ENCODE measurements at places on chromosomes 7 and 10. TPM values are rescaled to one million over a fixed set of nuclear protein-coding genes. Genes with fewer than 3 reads are reported as not detected.

DNA sequence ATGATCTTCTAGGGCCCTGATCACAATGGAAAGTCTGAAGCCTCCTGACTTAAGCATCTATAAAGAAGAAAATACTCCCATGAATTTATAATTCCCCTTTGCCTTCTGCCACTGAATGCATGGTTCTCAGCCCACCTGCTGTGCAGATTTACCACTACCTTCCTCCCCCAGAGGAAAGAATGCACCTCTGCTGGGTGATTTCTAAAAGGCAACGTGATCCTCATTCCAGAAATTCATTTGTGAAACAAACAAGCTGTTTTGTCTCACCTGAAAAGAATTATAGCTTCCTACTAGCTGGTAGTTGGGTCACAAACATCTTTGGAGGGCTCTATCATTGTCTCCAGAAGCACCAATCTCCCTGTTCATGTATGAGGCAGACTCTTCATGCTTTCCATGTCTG, 320.2 kb downstream of the CDC14C start:
- peak overlapping the region; percentile 18 for H3K4me3 ChIP-seq
- H3K27me3 ChIP-seq: no peaks in the 10 kb centered on the region
- DNase-seq: peak; percentile 71
- H3K27ac ChIP-seq: peak overlapping the region; percentile 99

DNA sequence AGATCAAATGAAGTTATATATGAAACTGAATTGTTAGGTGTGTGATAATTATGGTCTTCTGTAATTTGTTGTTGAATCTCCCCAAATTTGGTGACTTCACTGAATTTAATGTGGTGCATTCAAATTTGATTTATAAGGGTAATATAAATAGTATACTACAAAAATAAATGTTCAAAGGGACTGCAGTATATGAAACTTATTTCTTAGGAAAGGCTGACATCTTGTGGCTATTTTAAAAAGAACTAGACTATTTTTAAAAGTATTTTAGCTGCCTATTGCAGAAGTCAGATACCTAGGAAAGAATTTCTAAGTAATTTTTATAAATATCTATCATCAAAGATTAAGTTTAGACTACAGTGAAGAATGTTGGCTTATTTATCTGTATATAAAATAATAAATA, 36.6 kb downstream of the ATRNL1 start:
- H3K27ac ChIP-seq: no peak overlapping the region
- no peak for DNase-seq
- H3K4me3 ChIP-seq: no peak overlapping the region
- H3K27me3 ChIP-seq: no peaks in the 10 kb centered on the region
- H3K36me3 ChIP-seq: no peaks in the 10 kb centered on the region

DNA sequence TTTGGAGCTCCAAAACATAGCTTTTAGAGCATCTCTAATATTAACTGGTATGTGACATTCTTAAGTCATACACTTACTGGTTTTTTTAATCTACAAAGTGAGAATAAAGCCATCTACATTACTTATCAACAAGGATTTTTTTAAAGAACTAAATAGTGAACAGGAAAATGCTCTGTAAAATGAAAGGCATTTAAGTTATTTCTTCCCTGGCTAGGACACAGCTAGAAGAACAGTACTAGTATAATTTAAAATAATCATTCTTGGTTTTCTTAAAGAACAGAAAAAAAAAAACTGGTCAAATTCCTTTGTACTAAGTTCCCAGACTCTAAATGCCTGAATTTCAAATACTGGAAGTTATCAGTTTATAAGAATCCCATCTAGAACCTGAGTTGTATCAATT, 139.5 kb downstream of the SRPK2 start:
- H3K36me3 ChIP-seq: no peaks in the 10 kb centered on the region
- no peak for DNase-seq
- H3K27me3 ChIP-seq: no peaks in the 10 kb centered on the region
- no peak overlapping the region for H3K27ac ChIP-seq

DNA sequence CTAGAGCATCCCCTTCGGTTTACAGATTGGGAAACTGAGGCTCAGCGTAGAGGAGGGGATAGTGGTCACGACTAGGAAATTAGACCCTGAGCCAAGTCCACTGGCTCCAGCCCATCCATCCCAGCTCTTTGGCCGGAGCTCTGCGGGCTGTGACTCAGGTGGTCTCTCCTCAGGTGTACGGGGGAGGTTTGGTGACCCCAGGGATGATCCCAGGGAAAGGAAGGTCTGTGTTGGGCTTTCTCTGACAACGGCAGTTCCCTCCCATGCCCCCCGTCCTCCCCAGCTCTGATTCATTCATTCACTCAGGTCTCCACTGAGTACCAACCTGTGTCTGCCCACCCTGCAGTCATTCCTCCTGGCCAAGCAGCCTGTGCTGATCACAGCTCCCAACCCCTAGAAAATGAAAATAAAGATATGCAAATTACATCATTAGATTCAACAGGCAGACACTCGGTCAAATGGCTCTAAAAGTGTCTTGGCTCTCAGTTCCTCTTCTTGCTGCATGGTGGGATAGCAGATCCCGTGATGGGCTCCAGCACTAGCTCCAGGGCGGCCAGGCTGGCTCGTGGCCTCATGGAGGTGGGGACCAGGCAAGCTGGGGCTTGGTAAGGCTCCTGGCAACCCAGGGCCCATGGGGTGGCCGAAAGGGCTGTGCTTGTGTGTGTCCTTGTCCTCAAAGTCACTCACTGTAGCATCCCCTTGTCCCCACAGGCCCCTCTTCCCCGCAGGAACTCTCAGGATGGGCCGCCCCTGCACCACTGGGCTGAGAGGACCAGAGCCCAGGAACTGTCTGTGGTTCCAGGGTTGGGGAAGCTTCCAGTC, 37.8 kb downstream of the CLRN3 start:
- no peak overlapping the region for H3K4me3 ChIP-seq
- no peaks in the 10 kb centered on the region for H3K36me3 ChIP-seq
- H3K27ac ChIP-seq: no peak overlapping the region
- no peak for DNase-seq
- no peaks in the 10 kb centered on the region for H3K4me1 ChIP-seq

DNA sequence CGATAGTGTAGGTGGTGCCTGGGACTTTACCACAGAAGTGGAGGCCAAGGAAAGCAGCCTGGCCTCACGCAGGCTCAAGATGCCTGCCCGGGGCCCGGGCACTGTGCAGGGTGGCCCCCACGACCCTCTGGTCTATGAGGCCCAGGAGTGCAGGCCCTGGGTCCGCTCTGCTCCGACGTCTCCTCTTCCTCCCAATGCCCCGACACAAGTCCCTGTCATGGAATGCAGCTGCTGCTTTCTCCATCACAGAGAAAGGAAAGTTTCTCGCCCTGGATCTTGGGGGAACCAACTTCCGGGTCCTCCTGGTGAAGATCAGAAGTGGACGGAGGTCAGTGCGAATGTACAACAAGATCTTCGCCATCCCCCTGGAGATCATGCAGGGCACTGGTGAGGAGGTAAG, 28.3 kb upstream of the HK1 start:
- H3K27me3 ChIP-seq: no peaks in the 10 kb centered on the region
- no peaks in the 10 kb centered on the region for H3K4me1 ChIP-seq
- H3K36me3 ChIP-seq: no peaks in the 10 kb centered on the region
- H3K4me3 ChIP-seq: no peak overlapping the region
- no peak for DNase-seq
- no peak overlapping the region for H3K27ac ChIP-seq

The NXPH1 gene
- total RNA-seq: 0.11 TPM

- H3K27ac ChIP-seq: no peak overlapping the region
- H3K27me3 ChIP-seq: no peaks in the 10 kb centered on the region
- no peaks in the 10 kb centered on the region for H3K36me3 ChIP-seq
- DNase-seq: no peak
- H3K4me3 ChIP-seq: no peak overlapping the region
- no peaks in the 10 kb centered on the region for H3K4me1 ChIP-seq
Measured at GRCh38 chr7:30668102-30668501, 14.2 kb downstream of the CRHR2 start.

- peaks cover 3% of the 10 kb centered on the region for H3K4me1 ChIP-seq
- DNase-seq: peak; percentile 89
- no peaks in the 10 kb centered on the region for H3K36me3 ChIP-seq
- no peak overlapping the region for H3K4me3 ChIP-seq
- H3K27ac ChIP-seq: no peak overlapping the region
- no peaks in the 10 kb centered on the region for H3K27me3 ChIP-seq
Measured at GRCh38 chr10:131452926-131453720, 141.6 kb upstream of the TCERG1L start.

- H3K4me3 ChIP-seq: no peak overlapping the region
- H3K4me1 ChIP-seq: no peaks in the 10 kb centered on the region
- no peaks in the 10 kb centered on the region for H3K36me3 ChIP-seq
- DNase-seq: no peak
Measured at GRCh38 chr7:80307227-80307856, 172.7 kb downstream of the GNAI1 start.

GRCh38 chr7:139431010-139431409, 52.5 kb downstream of the KLRG2 start:
- H3K27ac ChIP-seq: no peak overlapping the region
- DNase-seq: no peak
- no peaks in the 10 kb centered on the region for H3K27me3 ChIP-seq
- H3K4me3 ChIP-seq: no peak overlapping the region

DNA sequence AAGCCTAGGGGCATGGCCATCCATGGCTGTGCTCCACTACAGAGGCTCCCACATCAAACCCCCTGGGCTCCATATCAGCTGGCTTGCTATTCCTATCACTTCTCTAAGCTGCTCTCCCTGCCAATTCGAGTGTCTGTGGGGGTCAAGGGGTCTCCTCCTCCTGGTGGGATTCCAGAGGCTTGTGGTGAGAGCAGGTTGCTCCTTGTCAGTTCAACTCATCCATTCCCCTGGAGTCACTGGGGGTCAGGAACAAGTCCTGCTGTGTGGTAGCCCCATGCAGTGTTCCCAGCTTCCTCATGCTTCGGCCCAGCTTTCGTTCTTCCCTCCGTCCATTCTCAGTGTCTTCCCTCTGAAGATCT, 86.6 kb upstream of the UNC5B start:
- no peak overlapping the region for H3K27ac ChIP-seq
- no peak overlapping the region for H3K4me3 ChIP-seq
- H3K27me3 ChIP-seq: no peaks in the 10 kb centered on the region
- DNase-seq: no peak
- H3K36me3 ChIP-seq: peaks cover 5% of the 10 kb centered on the region

DNA sequence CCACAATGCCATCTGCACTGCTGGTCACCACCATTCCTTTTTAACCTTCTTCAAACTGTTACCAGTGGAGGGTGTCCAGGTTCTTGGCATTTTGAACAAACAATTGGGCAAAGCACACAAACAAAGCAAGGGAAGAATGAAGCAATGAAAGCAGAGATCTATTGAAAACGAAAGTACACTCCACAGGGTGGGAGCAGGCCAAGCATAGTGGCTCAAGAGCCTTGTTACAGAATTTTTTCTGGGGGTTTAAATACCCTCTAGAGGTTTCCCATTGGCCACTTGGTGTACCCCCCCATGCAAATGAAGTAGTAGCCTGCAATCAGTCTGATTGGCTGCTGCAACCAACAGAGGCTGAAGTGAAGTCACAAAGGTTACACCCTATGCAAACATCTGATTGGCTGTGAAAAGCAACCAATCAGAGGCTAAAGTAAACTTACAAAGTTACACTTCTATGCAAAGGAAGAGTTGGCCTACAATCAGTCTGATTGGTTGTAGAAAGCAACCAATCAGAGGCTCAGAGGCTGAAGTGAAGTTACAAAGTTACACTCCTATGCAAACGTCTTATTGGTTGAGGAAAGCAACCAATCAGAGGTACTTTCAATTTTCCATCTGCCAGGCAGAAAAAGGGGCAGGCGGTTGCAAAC, 103.2 kb upstream of the WAC start:
- DNase-seq: no peak
- peaks cover 2% of the 10 kb centered on the region for H3K4me1 ChIP-seq
- no peak overlapping the region for H3K4me3 ChIP-seq
- H3K27ac ChIP-seq: no peak overlapping the region
- H3K27me3 ChIP-seq: no peaks in the 10 kb centered on the region

The PIP gene
- not detected for total RNA-seq

The SPDYE16 gene
- not detected for total RNA-seq

DNA sequence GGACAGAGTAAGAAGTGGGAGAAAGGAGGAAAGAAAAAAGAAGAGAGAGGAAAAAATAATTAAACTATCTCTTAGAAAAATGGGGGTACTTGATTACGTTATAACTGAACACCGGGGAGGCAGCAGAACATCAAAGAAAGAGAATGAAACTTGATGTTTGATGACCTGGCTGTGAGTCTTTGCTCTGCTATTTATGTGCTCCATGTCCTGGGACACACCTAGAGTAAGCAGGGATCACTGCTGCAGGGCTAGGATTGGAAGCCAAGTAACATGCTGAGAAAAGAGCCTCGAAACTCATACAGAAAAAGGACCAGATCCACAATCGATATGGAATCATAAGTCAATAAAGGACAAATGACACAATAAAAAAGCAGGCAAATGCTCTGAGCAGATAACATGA, 56.7 kb upstream of the COL13A1 start:
- H3K27me3 ChIP-seq: no peaks in the 10 kb centered on the region
- no peak for DNase-seq
- H3K4me1 ChIP-seq: no peaks in the 10 kb centered on the region
- H3K36me3 ChIP-seq: no peaks in the 10 kb centered on the region

- no peak overlapping the region for H3K4me3 ChIP-seq
- no peaks in the 10 kb centered on the region for H3K4me1 ChIP-seq
- peaks cover 58% of the 10 kb centered on the region for H3K27me3 ChIP-seq
- no peaks in the 10 kb centered on the region for H3K36me3 ChIP-seq
- DNase-seq: no peak
Measured at GRCh38 chr10:98033515-98033914, 3.1 kb upstream of the CRTAC1 start.

DNA sequence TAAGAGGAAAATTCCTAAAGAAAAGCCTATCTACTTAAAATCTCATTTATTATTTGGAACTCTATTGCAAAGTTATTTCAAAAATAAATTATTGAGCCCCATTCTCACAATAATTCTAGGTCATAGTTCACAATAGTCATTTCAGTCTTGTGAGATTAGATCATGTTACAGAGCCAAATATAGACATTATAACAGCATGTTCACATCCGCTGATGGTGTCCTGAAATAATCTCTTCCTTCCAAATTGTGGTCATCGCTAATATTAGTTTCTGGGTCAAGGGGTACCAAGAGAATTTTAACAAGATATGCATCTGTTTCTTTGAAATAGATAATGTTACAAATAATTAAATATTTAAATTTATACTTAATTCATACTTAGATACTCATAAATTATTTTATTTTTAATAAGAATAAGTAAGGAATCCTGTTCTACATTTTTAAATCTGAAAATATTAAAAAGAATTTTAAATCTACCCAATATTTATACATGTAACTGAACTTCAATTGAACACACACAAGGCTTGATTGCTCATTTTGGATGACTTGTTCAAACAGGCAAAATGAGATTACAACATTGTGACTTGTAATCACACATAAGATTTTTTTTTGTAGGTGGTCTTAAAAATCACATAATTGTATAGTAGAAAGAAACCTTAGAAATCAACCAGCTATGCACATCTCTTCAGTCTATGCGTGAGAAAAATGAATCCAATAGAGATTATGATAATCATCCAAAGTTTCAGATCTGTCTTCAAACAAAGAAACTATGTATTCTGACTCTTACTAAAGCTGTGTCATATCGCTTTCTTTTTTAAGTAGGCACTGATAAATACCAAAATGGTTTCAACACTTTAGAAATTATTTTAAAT, 13.1 kb downstream of the GNAT3 start:
- no peak overlapping the region for H3K4me3 ChIP-seq
- no peak for DNase-seq
- H3K36me3 ChIP-seq: no peaks in the 10 kb centered on the region
- no peak overlapping the region for H3K27ac ChIP-seq

GRCh38 chr7:32126843-32127242, 56.6 kb upstream of the PDE1C start:
- H3K27me3 ChIP-seq: no peaks in the 10 kb centered on the region
- no peaks in the 10 kb centered on the region for H3K4me1 ChIP-seq
- no peak for DNase-seq
- H3K27ac ChIP-seq: no peak overlapping the region
- H3K4me3 ChIP-seq: no peak overlapping the region
